Motor neuron (in vitro differentiated cells): ENCODE measurements at places on chromosomes 11 and 22. TPM values are rescaled to one million over a fixed set of nuclear protein-coding genes. Genes with fewer than 3 reads are reported as not detected.

DNA sequence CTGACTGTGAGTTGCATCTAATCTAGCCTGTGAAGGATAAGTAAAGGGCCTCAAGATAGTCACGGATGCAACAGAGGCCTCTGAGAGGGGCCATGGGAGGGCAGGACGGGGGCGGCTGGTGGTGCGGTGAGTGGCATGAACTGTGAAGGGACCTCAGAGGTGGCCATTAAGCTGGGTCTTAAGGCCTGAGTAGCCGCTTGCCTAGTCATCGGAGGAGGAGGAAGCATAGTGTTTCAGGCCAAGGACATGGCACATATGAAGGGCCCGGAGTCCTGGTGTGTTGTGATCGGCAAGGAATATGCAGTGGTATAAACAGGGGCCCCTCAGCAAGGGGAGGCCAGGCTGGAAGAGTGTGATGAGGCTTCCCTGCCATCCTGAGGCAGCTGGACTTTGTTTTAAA, 51.8 kb downstream of the TRIOBP start:
- no peak for ATAC-seq

HORMAD2 gene
- 0.11 and 0.25 TPM in 2 replicates for total RNA-seq

MIAT gene
- 101 TPM in 2 replicates for total RNA-seq

GRCh38 chr11:6664551-6664950, 8.9 kb upstream of the DCHS1 start:
- no peak for ATAC-seq

GRCh38 chr11:17744151-17744940, 9.8 kb downstream of the KCNC1 start:
- ATAC-seq, result no peak

ANAPC15 gene
- 35.5 and 57.3 TPM in 2 replicates for total RNA-seq
